ENCODE measurements at places on chromosomes 3 and 15.

DNA sequence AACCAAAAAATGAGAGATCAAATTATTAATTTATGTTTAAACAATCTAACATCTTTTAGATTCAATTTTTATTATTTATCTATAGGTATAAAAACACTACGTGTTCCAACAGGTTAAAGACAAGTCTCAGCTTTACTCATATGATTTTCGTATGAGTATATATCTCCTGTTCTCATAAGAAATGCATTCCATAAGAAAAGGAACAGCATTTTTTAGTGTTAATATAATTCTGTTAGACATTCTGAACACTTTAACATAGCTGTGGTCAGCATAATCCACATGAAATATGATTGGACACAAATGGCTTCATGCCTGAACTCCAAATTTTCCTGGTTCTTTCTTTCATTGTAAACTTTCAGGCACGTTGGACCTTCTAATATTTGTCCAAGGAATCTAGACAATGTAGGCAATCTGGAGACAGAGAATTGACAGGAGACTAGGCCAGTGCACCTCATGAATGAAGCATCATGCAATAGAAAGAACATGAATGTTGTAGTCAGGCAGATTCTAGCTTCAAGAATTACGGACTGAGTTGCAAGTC lies 1122.0 kb upstream of the ALCAM start:
- DNase-seq, result no peak

DNA sequence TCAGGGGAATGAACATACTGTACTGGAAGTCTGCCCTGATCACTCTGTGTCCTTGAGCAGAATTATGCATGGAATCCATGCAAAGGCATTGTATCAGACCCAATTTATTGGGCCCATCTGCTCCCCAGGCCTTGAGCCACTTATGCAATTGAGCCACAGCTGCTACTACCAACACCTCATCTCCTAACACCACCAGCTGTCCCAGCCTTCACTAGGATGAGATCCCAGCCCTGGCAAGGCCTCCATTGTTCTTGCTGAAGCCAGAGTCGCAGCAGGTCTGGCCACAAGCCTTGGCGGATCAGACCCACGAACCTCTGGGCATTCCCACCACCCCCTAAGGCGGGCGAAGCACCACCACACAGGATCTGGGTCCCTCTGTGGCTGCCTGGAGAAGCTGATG lies 9.2 kb upstream of the NME9 start:
- DNase-seq, result no peak

GRCh38 chr3:21294768-21295167 lies 456.2 kb downstream of the ZNF385D start:
- DNase-seq, result no peak

GRCh38 chr15:70690491-70691276 lies 72.7 kb downstream of the UACA start:
- no peak for DNase-seq

GRCh38 chr3:167487556-167487955 lies 13.7 kb upstream of the SERPINI2 start:
- DNase-seq, result no peak

DNA sequence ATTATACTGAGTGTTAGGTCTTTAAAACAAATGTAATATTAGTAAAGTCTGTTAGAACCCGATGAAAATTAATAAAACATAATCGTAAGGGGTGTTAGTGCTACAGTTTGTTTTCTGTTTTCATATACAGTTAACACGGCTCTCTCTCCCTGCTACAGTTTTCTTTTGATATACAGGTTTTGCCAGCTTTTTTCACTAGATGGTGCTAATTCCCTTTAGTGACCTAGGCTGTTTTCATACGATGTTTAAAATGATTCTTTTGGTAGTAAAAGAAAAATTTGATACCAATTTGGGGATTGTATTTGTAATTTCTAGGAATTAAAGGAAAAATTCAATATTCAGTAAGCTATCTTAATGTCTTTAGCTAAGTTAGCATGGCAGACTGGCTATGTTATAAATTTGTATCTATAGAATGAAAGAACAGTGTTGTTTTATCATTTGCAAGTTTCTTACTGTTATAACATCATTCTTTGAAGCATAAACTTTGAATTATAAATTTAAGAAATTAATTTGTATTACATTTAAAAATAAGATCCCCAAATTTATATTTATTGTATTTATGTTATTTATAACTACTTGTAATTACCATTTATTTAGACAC lies 11.5 kb downstream of the APH1B start:
- DNase-seq, result peak; percentile 54

DNA sequence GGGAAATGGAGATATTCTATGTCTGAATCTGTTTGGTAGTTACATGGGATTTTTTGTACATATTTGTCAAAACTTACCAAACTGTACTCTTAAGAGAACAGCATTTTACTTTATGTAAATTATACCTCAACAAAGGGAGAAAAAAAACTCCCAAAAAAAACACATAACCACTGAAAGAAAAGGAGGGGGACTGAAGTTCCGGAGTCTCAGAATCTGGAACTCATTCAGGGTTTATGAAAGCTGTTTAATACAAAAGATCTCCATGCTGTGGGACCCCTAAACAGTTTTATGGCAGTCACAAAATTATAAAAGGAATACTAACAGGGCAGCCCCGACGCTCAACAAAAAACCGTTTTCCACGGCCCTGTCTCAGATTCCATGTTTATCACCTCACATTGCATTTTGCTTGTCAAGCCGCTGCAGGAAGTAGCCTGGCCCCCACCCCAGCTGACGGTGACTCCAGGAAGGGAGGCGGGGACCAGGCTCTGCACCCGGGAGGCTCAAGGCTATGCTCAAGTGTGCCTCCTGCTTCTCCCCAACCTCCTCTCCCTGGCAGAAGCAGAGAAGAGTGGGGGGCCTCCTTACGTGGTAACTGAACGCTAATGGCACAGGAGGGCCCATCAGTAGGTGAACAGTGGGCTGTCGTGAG lies 29.3 kb downstream of the RFT1 start:
- no peak for DNase-seq

DNA sequence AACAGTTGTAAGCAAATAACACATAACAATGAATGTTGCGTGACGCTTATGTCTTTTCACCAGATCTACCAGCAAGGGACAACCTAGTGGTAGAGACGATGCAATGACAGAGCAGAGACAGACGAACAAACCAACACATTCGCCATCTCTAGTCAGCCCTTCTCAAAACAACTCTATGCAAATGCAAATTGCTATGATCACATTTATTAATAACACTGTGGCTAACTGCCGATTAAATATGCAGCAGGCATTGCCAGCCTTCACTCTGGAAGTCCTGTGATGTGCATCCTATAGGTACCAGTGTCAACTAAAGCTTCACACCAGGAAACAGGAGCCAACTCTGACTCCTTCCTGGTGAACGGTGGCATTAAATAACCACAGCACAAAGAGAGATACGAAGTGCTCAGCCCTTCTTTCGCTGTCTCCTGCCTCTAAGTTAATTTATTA lies 94.2 kb downstream of the FOXP1 start:
- no peak for DNase-seq

- no peak for DNase-seq
Measured at GRCh38 chr3:43764471-43764870, 73.7 kb downstream of the ABHD5 start.

DNA sequence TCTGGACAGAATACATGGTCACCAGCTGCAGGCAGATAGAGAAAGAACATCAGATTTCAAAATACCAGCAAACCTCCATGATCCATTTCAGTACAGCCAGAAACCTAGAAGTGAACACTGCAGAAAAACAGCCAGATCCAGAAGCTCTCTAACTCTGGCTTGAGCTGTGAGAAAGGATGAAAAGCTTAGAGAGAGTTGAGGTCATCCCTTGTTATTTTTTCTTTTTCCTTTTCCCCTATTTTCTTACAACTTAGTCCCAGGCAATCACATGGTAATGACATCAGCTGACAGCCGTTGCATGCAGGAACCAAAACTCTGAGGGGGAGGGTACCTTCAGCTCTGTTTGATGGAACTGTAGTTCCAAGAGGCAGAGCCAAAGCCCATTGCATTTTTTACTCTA lies 113.2 kb downstream of the TCF12 start:
- DNase-seq, result peak; percentile 59

GRCh38 chr15:25869701-25870100 lies 6.6 kb upstream of the ATP10A start:
- DNase-seq, result no peak

GRCh38 chr3:45991341-45991740 lies 4.3 kb downstream of the FYCO1 start:
- no peak for DNase-seq

DNA sequence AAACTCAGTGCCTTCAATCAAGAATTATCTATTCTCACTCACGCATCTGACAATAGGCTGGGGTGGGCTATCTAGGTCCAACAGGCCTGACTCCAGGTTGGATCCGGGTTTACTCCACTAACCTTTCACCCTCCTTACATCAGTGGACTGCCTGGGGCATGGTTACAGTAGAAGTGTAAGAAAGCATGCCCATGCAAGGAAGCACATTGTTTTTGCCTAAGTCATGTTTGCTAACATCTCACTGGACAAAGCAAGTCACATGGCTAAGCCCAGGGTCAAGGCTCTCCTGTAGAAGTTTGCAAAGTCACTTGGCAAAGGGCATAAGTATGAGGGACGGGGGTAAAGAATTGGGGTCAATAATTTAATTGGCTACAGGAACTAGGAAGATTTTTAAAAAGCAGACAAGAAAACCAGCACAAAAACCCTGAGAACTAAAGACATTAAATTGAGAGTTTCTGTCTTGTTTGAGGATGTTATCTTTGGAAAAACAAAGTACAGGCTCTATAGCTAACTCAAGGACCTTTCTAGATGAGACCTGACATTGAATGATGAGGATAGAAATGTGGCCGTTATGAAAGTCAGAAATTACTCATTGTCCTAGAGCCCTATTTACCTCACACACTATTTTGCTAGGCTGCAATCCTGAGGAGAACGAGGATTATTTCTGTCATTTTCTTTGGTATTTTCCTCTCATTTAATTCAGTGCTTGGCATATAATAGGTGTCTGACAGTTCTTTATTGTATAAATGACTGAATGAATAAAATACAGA lies 214.2 kb downstream of the IL20RB start:
- no peak for DNase-seq

DNA sequence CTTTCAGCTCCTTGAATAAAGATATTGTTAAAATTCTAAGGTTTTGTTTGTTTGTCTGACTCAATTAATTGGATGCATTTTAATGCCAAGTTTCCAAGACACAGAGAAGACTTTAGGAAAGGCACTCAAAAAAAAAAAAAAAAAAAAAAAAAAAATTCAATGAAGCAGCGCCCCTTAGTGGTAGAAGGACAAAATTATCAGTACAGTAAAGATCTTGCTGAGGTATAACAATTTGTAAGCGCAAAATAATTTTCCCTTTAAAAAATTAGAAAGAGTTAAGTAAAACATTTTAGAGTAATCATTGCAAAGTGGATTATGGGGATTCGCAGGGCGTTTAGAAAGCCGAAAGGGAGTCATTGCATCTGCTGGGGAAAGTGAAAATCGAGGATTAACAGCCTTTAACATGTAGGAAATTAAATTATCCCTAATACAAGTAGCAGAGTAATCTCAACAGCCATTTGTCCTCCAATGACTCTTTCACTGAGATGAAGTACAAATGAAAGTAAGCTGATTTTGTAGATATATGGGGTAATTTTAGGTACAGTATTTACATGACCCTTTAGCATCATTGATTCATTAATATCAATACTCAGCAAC lies 5.8 kb upstream of the DIS3L start:
- peak; percentile 31 for DNase-seq

DNA sequence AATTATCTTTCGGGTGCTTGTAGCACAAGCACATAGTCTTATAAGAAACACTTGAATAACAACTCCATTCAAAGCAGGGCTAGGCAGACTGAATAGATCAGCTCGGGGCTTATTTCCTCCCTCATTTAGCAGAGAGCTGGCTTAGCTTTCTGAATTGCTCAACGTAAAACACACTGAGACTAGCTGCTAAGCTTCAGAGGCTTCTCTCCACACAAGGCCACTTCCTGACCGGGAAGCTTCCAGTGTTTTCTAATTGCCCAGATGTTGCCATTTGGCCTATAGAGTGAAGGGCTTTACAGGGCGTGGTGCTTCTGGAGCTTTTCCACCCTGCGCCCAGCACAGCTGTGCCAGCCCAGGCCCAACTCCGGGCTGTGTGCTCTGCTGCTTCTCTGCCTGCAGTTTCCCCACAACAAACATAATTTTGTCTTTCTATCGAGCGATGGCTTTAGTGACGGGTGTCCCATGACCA lies 16.6 kb downstream of the FAM240A start:
- DNase-seq, result peak; percentile 76

DNA sequence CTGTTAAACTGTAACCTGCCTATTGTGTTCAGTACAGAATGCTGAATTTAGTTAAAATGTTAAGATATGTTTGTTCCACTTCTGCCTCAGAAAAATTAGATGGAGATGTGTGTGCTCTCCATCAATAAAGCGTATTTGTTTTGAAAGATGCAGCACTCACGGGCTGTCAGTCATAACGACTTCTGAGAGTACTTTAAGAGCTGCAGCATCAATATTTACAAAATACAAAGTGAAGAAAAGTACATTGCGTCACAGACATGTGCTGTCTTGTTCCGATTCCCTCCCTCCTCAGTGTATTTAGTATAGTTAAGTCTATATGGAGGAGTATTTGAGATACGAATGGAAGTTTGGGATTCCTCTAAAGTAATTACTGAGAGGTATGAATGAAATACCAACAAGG lies 166.6 kb downstream of the BBX start:
- no peak for DNase-seq

DNA sequence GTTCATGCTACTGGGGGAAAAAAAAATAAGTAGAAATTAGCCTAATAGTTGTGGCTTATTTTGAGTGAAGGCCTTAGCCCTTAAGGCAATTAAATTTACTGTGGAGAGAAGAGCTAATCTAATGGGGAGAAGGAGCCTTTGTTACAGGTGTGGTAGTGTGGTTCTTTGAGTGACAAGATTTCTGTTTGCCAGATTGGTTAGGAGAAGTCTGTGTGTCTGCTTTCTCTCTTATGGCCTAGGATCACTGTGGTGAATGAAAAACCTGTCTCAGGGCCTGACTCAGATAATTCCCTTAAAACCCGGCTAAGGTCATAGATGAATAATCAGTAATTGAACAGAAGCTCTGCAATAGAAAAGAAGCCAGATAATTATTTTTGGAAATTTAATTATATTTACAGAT lies 27.0 kb downstream of the OPA1 start:
- no peak for DNase-seq

GRCh38 chr15:96349034-96349856 lies 18.7 kb downstream of the NR2F2 start:
- DNase-seq, result no peak

GRCh38 chr15:97874139-97874538 lies 86.4 kb upstream of the ARRDC4 start:
- DNase-seq, result no peak

- no peak for DNase-seq
Measured at GRCh38 chr3:50359760-50360110, 414 bp upstream of the TMEM115 start.

- DNase-seq, result no peak
Measured at GRCh38 chr15:22874256-22874655, 35.8 kb downstream of the NIPA2 start.

GRCh38 chr3:52238761-52239701 lies at the start of gene TWF2:
Gene TWF2 (minus strand): TSS chr3:52239158. CDS start chr3:52239016, 142 bp downstream.
- peak; percentile 50 for DNase-seq

- peak; percentile 78 for DNase-seq
Measured at GRCh38 chr3:147943265-147943945, 534.2 kb downstream of the ZIC1 start.

DNA sequence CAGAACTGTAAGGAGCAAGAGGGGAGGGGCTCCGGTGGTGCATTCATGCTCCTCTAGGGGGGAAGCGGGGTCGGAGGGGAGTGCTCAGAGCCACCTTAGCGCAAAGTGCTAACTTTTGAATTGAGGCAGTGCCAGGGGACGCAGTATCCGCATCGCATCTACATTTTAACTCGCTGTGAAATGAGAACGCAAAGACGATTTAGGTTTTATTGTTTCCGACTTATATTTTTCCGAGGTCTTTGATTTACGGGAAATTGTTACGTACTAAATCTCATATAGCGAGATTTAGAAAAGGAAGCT lies 212 bp downstream of the TCAIM start:
- DNase-seq, result no peak
